ENCODE measurements at places on chromosomes 7 and 10.

GRCh38 chr10:109932391-109932790 lies 9.1 kb upstream of the XPNPEP1 start:
- no peak for DNase-seq

DNA sequence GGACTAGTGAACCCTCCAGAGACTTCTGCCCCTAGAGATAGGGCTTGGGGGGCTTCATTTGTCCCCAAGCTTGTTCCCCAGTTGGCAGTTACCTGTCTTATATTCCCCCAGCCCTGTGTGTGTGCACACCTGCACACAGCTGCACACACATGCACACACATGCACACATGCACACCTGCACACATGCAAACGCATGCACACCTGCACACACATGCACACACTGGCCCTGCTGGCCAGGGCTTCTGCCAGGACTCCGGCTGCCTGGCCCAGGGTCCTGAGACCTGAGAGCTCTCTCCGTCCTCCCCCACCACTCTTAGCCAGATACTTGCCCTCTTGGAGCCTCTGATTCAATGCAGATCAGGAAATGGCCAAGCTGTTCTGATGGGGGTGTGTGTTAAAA lies 6.7 kb downstream of the ZMIZ1 start:
- DNase-seq = no peak

- DNase-seq = no peak
Measured at GRCh38 chr7:50463035-50463434, 12.9 kb upstream of the FIGNL1 start.

- no peak for DNase-seq
Measured at GRCh38 chr7:107390916-107391315, 78.9 kb upstream of the GPR22 start.

- no peak for DNase-seq
Measured at GRCh38 chr10:86248062-86248461, 118.5 kb downstream of the GRID1 start.
